ENCODE measurements at places on chromosomes 13 and 19. TPM values are rescaled to one million over a fixed set of nuclear protein-coding genes. Genes with fewer than 3 reads are reported as not detected.

The SMIM44 gene
- polyA plus RNA-seq: not detected

The ETV2 gene
- polyA plus RNA-seq: 5.0 TPM

The IL11 gene
- polyA plus RNA-seq: 0.24 TPM

The CD177 gene
- 0.35 TPM for polyA plus RNA-seq

The CEACAM5 gene
- polyA plus RNA-seq: 0.27 TPM

The ZNF324B gene
- polyA plus RNA-seq: 1.4 TPM

The KCNRG gene
- polyA plus RNA-seq: 0.27 TPM

The RNF113B gene
- polyA plus RNA-seq: 0.15 TPM

The FPR2 gene
- 0.97 TPM for polyA plus RNA-seq

The TYK2 gene
- 408 TPM for polyA plus RNA-seq

The ZNF528 gene
- polyA plus RNA-seq: 22.4 TPM

The KLK4 gene
- 10.9 TPM for polyA plus RNA-seq

The KIR2DL3 gene
- polyA plus RNA-seq: not detected

The CD209 gene
- polyA plus RNA-seq: 3.0 TPM

The CEACAM1 gene
- 59.5 TPM for polyA plus RNA-seq

The TRAPPC6A gene
- 5.1 TPM for polyA plus RNA-seq

The MEX3D gene
- polyA plus RNA-seq: 1.6 TPM

The NLRP5 gene
- polyA plus RNA-seq: not detected

The PSPN gene
- 0.67 TPM for polyA plus RNA-seq

The CYP2S1 gene
- 0.84 TPM for polyA plus RNA-seq

The ZNF439 gene
- polyA plus RNA-seq: 6.3 TPM
